ENCODE measurements at places on chromosomes 6 and 20.

DNA sequence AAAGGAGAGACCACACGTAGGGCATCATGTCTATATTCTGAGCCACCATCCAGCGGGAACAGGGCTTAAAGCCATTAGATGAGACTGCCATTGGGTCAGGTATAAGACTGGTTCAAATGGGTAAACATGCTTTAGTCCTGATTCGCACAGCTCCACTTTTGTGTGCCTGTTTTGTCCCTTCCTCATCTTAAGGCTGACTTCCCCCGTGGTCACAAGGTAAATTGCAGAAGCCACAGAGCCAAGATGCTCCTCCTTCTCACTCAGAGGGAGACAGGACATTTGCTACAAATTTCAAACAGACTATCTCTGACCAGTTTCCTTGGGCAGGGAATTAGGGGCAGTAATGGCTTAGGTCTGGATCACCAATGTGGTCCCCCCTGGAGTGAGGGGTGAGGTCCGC is 11.4 kb upstream of the IFNGR1 start:
- DNase-seq, result no peak

DNA sequence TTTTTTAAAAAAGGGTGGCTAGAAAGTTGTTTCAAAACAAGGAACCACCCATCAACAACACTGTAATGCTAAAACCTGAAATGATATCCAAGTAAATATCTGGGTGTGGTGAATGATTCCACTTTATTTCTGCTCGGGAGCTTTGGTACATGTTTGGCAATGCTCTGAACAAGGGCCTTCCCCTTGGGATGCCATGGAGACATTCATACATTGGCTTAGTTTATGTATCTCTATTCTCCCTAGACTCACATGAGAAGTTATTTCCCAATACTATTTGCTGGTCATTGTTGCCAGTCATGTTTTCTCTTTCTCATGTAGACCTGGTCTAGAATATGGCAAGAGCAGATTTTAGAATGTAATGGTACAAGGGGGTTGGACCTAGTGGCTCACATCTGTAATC is 22.9 kb downstream of the ADTRP start:
- no peak for DNase-seq

GRCh38 chr6:74152096-74152675 is 456.2 kb downstream of the CD109 start:
- DNase-seq, result no peak

- no peak for DNase-seq
These were observed 21.9 kb downstream of the RIMS1 start for GRCh38 chr6:71908162-71908765.

DNA sequence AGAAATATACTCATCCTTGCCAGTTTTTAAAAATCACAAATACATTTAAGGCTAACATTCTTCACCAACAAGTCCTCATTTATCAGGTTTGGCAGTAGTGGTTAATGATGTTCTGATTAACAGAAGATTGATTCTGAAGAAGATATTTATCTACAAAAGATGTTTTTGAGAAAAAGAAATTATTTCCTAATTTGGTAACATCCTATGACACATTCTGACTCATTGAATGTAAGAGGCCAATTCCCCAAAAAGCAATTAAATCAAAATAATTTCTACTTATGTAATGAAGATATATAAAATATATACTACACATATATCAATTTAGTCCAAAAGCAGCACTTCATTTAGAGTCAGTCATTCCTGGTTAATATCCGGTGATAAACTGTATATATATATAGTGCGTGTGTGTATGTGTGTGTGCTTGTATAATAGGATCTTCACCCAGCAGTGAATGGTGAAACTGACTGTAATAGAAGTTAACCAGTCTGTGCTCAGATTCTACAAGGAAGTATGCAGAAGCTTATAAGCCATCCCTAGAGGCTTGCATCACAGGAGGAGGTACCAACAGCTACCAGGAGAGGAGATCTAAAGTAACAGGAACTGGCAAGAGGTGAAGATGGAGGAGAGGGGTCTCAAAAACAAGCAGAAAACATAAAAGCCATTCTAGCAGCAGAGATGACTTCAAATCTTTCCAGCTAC is 82.9 kb upstream of the MARCKS start:
- DNase-seq, result no peak

DNA sequence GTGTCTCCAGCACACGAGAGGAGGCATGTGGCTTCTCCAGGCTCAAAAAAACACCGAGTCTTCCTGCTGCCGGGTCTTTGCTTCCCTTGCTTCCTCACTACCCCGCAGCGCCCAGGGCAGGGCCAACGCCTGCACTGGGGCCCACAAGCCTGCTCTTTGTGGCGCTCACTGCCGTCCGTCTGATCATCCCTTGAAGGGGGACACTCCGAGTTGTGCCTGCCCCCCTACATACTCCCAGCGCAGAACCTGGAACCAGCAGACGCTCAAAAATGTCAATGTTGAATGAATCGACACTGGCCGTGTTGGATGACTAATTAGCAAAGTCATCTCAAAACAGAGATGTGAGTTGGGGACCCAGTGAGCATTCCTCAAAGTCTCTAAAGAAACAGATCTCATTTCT is 8.1 kb upstream of the ARFGAP1 start:
- DNase-seq, result no peak

Measured in stimulated activated CD8-positive, alpha-beta memory T cell treated with anti-CD3 and anti-CD28 coated beads, Interleukin-4, amount 100 ng/mL, for 1 hour (primary cell).